ENCODE measurements at places on chromosomes 4 and X.

DNA sequence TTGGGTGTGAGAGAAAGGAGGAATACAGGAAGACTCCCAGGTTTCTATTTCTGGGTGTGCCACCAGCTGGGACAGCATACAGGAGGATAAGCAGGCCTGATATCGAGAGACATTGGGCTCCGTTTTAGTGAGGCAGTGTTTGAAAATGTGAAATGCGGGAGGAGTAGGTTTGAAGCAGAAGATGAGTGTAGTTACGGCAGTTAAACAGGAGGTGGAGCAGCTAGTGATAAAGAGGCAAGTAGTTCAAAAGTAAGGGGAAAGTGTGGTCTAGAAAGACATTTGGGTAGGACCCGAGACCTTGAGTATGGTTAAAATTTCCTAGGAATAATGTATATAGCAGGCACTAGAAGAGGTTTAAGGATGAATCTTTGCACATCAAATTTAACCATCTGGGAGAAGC, 42.4 kb downstream of the DCUN1D4 start:
- no peak for DNase-seq

- DNase-seq: no peak
Measured at GRCh38 chr4:2248044-2248780, 6.3 kb upstream of the HAUS3 start.

- DNase-seq: no peak
Measured at GRCh38 chrX:129706400-129707072, 32.2 kb upstream of the XPNPEP2 start.

- no peak for DNase-seq
Measured at GRCh38 chr4:164485136-164485535, 268.8 kb upstream of the SMIM31 start.

- no peak for DNase-seq
Measured at GRCh38 chr4:30720661-30721184, 554 bp downstream of the PCDH7 start.

DNA sequence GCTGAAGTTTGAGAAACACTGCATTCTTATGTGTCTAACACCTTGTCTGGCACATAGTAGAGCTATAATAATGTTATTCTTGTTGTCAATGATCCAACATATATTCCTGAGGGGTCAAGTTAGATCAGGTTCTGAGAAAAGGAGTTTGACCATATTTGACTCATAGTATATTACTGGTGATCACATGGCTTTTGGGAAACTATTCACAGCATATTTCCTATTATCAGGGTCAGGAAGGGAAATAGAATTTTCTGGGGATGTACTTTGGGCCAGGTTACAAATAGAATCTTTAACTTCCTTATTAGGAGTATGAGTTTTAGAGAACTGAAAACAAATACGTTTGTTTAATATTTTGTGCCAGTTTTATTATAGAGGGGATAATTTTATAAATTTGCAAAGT, 11.6 kb downstream of the IL15 start:
- no peak for DNase-seq

- no peak for DNase-seq
Measured at GRCh38 chr4:38529189-38530115, 134.5 kb upstream of the KLF3 start.

DNA sequence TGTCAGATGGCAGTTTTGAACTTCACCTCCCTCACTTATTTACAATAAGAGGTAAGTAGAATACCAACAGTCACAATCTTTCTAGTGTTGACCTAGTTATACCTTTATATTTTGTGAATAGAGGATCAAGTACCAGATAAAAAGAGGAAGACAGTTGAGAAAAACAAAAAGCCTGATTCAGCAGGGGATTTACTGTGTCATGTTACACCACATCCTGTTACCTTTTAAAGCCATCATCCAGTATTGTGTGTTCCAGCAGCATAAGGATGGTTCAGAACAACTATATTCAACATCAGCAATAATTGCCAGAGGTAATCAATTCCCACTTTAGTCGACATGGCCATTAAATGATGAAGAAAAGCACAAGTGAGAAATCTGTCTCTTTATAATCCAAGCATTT, 21.3 kb upstream of the CXCL6 start:
- no peak for DNase-seq

GRCh38 chr4:182242787-182243186, 415 bp upstream of the TENM3 start:
- no peak for DNase-seq
